Stimulated activated CD4-positive, alpha-beta T cell treated with anti-CD3 and anti-CD28 coated beads, Interleukin-2, amount 100 ng/mL, for 24 hours (primary cell): ENCODE measurements at places on chromosomes 6 and 20.
A peak's percentile ranks its signal among the peaks of the same experiment; 100 is the strongest.

DNA sequence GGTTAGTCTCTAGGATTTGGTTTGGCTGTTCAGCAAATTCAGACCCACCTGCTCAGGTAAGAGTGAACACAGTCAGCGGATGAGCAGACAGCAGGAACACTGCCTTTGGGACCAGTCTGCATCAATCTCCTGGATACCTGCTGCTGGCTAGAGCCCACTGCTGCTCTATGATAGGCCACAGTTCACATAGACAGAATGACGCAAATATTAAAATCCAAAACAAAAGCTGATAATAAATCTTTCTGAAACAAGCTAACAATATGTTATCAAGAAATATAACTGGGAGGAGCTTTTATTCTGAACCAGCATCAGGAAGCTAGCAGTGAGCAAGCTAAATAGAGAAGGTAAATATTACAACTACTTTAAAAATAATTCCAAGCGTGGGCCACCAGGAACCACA, at the start of gene TAAR1:
TSS of gene TAAR1 (minus strand) at position 101 of the 400 bp plus-strand sequence. CDS start 13,179 bp downstream, outside the sequence.
- no peak for DNase-seq

DNA sequence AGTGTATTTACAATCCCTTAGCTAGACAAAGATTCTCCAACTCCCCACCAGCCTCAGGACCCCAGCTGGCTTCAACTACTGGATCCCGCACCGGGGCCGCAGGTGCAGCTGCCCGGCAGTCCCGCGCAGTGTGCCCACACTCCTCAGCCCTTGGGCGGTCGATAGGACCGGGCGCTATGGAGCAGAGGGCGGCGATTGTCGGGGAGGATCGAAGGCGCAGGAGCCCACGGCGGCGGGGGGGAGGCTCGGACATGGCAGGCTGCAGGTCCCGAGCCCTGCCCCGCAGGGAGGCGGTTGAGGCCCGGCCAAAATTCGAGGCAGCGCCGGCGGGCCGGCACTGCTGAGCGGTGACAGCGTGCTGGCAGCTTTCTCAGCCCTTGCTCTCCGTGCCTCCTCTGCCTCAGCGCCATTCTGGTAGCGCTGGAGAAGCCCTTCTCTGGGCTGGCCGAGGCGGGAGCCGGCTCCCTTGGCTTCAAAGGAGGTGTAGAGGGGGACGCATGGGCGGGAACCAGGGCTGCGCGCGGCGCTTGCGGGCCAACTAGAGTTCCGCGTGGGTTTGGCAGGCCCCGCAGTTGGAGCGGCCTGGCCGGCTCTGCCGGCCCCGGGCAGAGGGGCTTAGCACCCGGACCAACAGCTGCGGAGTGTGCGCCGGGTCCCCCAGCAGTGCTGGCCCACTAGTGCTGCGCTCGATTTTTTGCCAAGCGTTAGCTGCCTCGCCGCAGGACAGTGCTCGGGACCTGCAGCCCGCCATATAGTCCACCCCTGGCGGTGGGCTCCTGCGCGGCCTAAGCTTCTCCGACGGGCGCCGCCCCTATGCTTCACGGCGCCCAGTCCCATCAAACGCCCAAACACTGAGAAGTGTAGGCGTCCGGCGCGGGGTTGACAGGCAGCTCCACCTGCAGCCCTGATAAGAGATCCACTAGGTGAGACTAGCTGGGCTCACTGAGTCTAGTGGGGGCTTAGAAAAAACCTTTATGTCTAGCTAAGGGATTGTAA, 32.4 kb upstream of the KIF13A start:
- no peak for DNase-seq

DNA sequence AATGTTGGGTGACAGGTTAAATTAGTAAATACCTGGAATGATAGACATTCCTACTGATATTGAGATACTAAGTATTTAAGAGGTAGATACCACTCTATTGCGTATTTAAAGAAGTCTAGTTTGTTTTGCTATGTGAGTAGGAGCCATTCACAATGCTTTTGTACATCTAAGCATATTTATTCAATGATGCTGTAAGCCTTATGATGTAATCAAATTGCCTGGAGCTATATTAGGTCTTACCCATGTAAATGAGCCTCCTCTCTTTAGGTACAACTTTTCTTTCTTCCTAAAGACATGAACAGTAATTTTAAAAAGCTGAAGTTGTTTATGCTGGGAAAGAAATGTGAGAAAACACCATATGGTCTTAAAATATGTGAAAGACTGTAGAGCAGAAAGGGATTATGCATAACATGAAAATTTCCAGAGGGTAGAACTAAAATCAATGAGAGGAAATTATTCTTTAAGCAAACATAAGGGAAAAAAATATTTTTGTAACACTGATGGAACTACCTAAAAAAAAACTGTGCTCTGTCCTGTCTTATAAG, 526.7 kb downstream of the EPHA7 start:
- DNase-seq: no peak

- DNase-seq: no peak
Measured at GRCh38 chr6:107601406-107601805, 111.5 kb downstream of the SOBP start.

DNA sequence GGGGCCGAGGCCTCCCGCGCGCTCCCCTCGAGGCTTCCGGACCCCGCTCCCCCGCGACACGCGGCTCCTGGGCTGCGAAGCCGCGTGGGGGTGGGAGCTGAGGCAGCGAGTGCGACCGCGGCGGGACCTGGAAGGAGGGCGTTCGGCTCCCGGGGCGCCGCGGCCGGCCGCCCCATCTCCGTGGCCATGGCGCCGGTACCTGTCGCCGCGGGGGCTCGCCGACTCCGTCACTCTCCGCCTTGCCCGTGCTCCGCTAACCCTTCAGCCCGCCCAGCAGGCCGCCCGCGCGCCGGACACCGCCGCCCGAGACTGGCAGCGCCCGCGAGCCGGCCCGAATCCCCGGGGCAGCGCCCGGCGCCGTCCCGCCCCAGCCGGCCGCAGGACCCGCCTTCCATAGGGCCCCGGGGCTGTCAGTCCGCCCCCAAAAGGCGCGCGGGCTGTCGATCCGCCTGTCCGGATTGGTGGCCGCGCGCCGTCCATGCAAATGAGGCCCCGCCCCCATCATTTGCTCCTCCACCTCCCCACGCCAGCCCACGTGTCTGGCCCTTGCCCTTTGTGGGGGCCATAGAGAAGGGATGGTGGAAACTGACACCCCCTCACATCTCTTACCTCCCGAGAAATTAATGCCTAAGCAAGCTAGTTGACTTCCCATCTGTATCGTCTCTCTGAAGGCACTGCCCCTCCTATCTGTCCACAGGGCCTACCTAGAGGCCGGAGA, at the start of gene FKBP5:
TSS of gene FKBP5 (minus strand) at position 311 of the 718 bp plus-strand sequence. CDS start 46,091 bp downstream, outside the sequence.
- peak; percentile 90 for DNase-seq

DNA sequence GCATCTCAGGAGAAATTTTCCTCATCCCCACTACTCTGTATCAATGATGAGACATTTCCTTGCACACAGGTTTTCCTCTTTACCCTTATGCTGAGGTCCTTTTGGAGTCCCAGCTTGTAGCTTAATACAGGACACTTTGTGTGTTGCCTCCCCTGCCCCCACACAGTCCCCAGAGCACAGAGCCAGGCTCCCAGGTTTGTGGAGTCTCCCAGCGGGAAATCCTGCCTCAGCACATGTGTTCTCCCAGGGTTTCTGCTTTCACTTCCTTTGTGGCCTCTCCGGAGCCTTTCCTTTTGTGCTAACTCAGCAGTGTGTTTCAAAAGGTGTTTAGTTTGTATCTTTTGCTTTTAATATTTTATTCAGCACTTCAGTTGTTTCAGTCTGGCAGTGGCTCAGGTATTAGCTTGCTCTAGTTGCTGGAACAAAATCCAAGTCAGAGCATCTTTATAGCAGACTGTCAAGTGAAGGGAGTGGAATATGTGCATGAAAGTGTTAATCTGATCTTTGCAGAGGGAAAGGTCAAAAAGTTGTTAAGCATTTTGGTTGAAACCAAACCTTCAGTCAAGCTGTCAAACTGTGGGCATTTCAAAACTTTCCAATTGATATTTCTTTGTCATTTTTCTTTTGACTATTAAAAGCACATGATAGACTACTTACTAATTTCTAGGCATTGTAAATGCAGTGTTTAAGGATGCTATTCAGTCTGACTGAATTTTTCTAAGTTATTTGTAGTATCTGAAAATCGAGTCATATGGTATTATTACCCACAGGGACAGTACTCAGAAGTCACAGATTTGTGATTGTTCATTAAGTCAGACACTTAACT, 8.6 kb downstream of the SNX9 start:
- no peak for DNase-seq

- DNase-seq: no peak
Measured at GRCh38 chr6:4370066-4370465, 234.7 kb upstream of the ECI2 start.

GRCh38 chr6:121210943-121211342, 123.3 kb downstream of the TBC1D32 start:
- DNase-seq: no peak
